SK-N-MC (cell line): ENCODE measurements at places on chromosomes 5 and 9.
A peak's percentile ranks its signal among the peaks of the same experiment; 100 is the strongest.

DNA sequence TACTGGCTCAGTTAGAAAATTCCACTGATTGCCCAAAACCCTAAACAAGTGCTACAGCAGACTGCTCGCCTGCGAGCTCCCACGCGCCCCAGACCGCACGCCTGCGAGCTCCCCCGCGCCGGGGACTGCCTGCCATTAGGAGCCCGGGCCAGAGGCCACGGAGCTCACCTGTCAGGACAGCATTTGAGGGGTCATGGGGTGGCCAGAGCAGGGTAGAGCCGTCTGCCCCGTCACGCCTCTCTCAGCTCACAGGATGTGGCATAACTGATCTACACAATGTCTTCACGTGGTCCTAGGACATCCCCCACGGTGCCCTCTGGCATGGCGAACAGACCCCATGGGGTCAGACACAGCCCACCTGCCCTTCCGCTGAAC lies 29.1 kb upstream of the LRRC14B start:
- DNase-seq = no peak

- DNase-seq = no peak
Observed at GRCh38 chr9:26181836-26182235, 503.6 kb upstream of the TUSC1 start.

DNA sequence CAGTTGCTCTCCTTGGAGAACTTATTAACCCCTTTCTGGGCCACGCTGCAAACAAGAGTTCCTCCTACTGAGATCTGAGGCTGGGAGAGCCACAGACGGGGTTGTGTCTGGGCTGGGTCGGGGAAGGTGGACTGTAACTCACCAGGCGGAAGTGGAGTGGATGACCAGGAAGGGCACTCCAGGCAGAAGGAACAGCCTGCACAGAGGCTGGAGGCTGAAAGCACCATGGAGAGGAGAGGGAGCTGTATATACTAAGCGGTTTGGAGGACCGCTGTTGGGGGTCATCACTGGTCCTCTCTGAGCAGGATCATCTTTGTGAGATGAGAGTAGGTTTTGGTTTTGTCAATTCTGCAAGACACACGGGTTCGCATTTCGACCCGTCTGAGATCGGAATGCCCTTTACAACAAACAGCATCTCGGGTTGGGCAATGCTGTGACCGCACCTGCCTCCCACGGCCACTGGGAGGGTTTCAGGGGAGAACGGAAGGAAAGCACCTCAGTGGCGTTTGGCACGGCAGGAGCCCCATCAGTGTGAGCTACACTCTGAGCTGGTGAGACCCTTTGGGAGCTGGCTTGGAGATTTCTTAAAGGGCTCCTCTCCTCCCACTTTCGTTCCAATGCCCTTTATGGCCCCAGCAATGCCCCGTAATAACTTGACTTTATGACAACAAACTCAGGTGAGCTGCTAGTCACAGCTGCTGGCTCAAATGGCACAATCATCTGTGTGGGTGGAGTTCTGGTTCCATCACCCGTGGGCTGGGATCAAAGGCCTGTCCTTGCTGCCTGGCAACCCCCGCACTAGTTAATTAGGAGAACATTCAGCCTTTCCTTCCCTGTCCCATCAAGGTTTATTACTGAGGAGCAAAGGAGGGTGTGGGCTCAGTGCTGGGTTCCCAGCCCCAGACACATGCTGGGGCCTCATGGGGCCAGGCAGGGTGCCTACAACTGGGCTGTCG lies 18.7 kb upstream of the NEURL1B start:
- no peak for DNase-seq

DNA sequence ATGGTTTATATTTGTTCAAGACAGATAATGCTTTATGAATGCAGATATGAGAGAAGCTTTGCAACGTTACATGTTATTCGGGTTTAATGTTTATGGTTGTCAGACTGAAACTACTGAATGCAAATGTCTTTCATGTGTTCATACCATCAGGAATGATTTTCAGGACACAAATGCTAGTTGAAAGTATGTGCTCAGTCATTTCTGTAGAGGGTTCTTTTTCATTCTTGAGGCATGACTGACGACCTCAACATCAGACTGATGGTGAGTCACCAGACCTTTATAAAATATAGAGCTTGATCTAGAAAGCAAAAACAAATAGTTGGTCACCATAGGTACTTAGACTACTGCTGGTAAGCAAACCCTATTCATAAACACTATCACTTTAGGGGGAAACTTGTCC lies 287.3 kb upstream of the NUDT12 start:
- no peak for DNase-seq

GRCh38 chr5:178117923-178118701 lies 4.8 kb downstream of the N4BP3 start:
- DNase-seq = no peak

GRCh38 chr9:86713970-86714369 lies 233.3 kb downstream of the GAS1 start:
- no peak for DNase-seq

- DNase-seq = no peak
Observed at GRCh38 chr9:93620881-93621820, 44.8 kb downstream of the PHF2 start.

GRCh38 chr9:128617943-128618342 lies 38.7 kb downstream of the DYNC2I2 start:
- DNase-seq = no peak

GRCh38 chr5:36206913-36207312 lies 34.8 kb downstream of the NADK2 start:
- no peak for DNase-seq

- DNase-seq = no peak
Observed at GRCh38 chr5:65873181-65873750, 53.1 kb upstream of the ERBIN start.

DNA sequence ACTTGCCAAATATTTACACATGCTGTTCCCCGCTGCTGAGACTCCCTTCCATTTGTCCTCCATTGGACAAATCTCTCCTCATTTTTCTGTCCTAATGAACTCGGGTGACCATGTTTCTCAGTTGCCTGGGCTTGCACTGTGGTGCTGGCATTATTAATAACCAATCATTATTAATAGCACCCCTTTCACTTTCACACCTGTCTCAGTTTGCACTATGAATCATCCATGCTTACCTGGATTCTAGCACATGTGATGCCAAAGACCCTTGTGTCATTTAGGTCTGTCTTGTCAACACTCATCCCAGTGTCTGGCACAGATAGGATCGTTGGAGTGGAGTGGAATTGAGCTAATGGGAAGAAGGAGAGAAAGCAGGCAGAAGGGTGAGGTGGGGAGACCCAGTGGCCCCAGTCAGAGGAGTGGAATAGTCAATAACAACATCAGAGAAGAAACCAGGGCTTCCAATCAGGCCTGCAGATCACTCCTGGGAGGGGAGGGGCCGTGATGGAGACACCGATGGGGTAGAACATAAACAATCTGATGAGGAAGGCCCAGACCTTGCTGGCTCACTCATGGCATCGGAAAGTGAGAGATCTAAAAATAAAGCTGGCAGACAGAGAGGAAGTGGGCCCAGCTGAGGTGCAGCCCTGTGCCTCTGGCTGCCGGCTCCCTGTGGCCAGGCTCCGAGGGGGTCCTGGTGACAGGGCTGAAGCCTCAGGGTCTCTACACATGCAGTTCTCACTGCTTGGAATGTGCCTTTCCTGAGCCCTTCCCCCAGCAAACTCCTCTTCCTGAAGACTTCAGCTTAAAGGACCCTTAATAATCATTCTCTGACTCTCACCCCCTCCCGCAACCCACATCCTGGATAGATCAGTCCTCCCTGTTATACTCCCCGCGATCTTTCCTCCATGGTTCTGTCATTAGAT lies 33.5 kb upstream of the CRB2 start:
- DNase-seq = peak; percentile 73

DNA sequence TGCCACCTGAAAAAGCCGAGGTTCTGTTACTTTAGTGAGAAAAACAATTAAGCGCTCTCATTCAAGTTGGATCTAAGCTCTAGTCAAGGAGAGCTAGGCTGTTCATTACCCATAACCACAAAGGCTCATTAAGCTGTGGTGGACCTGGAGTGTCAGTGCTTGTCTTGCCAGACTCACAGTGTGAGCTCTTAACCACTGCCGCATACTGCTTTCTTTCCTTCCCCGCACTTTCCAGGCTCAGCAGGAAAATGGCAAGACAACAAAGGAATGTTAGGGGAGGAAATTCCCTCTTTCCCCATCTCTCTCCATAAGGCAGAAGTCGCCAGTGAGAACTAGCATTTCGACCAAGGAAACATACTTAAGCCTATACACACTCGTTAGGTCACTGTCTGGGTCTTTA lies 467.3 kb downstream of the ENC1 start:
- no peak for DNase-seq

DNA sequence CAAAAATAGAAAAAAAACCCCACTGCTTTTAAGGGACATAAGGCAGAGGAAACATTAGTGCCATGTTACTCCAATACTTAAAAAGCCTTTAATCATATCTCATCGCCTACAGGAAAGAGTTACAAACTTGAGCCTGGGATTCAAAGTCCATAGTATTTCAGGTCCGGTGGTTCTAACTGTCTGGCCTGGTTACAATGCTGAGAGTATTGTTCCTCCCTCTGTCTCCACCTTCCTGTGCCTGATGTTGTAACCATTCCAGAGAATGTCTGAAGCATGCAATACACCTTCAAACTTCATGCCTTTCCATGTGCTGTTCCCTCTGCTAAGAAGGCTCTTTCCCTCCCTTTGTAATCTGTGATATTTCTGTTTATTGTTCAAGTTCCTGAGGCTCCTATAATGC lies 41.6 kb upstream of the SLC36A2 start:
- DNase-seq = no peak

- DNase-seq = no peak
Observed at GRCh38 chr9:128125580-128126354, 1.8 kb downstream of the PTGES2 start.

GRCh38 chr5:113075019-113075418 lies 98.4 kb downstream of the DCP2 start:
- DNase-seq = no peak

DNA sequence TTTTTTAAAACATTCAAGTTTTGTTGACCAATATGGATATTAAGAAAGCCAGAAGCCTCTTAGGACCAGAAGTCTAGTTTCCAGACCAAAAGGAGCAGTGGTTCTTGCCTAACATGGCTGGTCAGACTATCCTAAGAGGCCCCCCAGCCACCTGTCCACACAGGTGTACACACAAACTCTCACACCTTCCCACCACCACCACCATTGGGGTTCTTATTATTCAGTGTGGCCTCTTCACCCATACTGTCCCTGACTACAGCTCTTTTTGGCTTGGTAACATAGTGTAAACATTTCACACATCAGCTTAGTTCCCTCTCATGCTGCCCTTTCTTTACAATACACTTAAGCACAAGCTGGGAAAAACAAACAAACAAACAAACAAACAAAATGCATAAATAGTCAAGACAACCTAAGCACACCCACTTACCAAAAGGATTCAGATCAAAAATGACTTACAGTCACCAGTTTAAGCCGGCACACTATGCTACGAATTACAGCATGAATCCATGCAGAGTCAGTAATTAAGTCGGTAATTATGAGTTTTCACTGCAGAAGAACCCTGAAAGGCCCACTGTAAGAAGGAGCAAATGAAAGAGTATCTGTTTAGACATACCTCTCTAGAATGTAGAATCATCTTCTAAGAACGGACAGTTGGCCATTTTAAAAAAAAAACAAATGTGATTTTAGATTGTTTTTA lies 9.5 kb downstream of the LHFPL2 start:
- no peak for DNase-seq

DNA sequence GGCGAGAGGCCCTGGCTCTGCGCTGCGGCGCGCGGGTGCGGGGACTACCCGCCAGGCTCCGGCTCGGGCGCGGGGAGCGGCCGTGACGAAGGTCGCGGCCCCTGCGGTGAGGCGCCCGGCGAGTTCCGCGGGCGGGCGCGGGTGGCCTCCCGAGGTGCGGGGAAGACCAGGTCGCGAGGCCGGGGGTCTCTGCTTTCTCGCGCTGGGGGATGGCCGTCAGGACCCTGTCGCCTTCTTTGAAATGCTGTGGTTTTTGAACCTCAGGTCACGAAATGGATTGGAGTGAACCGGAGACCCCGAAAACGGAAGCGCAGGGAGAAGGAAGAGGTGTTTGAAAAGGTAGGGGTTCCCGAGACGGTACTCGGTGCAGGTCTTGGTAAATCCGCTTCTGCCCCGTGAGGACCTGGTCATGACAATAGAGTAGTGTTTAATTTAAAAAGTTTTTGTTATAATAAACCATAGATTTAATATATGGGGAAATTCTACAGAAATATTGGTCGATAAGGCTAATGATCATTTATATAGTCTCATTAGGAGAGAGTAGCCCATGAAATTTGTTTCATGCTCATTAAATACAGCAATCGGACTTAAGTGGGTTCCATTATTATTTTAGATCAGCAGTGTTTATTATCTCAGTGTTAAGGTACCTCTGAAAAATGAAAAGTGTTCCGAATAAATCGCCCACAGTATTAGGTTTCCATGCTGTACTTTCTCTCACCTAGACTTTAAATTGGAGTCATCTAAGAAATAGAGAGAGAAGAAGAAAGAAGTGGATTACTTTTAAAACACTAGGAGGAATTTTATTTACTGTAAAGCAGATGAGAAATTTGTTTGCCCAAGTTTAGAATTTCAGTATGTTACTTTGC lies 279.0 kb downstream of the AOPEP start:
- DNase-seq = no peak

GRCh38 chr5:180070756-180071530 lies 616 bp downstream of the RNF130 start:
- DNase-seq = no peak

- DNase-seq = no peak
Observed at GRCh38 chr9:98867429-98868168, 60.1 kb downstream of the GALNT12 start.

- DNase-seq = no peak
Observed at GRCh38 chr9:81804306-81804705, 115.0 kb upstream of the TLE1 start.

- DNase-seq = no peak
Observed at GRCh38 chr5:5499442-5499841, 77.0 kb downstream of the ICE1 start.

GRCh38 chr5:108634010-108634616 lies 113.6 kb upstream of the FER start:
- no peak for DNase-seq

DNA sequence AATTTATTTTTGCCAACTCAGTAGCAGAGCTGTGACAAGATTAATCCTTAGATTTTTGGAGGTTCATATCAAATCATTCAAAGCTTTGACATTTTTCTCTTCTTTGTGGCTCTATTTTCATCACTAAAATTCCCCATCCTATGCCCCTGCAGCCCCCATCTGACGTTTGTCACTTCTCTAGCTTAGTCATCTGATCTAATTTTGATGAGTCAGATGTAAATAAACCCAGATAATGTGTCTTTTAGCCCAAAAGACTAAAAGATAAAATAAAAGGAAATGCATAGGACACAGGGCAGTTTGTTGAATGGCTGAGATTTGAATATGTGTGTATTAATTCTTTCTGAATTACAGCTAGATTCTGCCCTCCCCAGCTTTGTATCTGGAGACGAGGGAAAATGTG lies 897 bp upstream of the HSPB3 start:
- no peak for DNase-seq

DNA sequence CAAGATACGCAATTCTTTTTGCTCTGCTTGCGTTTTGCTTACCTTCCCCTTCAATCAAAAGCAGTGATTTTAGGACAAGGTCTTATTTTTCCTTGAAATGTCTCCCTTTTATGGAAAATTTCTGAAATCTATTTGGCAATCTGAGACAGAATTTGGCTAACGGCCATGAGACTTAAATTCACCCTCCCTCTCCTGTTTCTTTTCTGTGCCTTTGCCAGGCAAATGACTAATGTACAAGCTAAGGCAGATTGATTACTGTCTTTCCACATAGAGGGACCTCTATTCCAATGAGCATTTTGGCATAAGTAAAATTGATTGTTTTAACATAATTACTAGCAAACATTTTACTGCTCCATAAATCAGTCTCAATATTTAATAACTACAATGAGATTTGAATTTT lies 31.7 kb downstream of the FAM81B start:
- no peak for DNase-seq
